ENCODE measurements at places on chromosomes 1 and 21.

GRCh38 chr1:2611031-2611501, 21.8 kb downstream of the MMEL1 start:
- DNase-seq, result no peak

DNA sequence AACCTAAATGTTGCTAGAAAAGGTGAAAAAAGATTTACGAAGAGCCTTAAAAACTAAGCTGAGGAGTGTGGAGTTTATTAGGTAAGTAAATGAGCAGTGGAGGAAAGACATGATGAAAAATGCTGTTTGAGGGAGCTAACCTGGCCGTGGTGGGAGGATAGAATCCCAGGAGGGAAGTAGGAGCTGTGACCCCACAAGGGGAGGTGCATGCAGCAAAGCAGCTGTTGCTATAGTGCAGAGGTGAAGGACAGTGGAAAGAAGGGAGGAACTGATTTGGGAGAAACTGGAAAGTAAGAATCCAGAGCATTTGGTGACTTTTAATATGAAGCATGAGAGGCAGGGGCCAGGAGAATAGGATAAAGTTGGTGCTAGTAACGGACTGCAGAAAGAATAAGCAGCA, 271.7 kb upstream of the ADGRL2 start:
- no peak for DNase-seq

- DNase-seq, result no peak
These were observed 164.9 kb upstream of the USP25 start for GRCh38 chr21:15564907-15565306.

- no peak for DNase-seq
These were observed 12.4 kb downstream of the NEXN start for GRCh38 chr1:77900687-77901293.

DNA sequence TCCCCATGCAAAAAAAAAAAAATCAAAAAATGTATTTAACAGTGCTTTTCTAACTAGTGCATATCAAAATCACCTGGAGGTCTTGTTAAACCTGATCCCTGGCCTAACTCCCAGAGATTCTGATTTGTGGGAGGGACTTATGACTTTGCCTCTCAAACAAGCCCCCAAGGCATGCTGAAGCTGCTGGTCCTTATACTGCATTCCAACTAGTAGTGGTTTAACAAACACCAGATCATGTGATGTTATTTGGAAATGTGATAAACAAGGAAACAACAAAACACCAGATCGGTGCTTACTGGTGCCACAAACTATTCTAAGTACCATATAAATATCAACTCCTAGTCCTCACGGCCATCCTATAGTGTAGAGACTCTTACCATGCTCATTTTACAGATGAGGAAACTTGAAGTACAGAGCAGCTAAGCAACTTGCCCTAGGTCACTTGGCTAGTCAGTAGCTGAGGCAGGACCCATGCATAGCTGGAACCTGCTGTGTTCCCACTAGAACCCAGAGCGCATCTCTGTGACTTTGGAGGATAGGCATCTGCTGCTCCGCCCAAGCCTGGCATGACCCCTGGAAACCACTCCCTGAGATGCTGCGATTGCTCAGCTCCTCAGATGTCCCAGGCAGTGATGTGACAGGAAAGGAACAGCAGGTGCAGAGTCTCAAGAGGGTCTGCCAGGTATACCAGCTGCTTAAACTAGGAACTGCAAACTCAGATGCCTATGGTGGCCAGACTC, 38.1 kb downstream of the SOX13 start:
- no peak for DNase-seq

- no peak for DNase-seq
These were observed 122.9 kb upstream of the ARHGEF16 start for GRCh38 chr1:3331564-3331963.

- DNase-seq, result no peak
These were observed 88.4 kb downstream of the ST6GALNAC5 start for GRCh38 chr1:76955652-76956051.

Data from activated CD8-positive, alpha-beta memory T cell treated with anti-CD3 and anti-CD28 coated beads for 1 hour (primary cell).